Stimulated activated CD8-positive, alpha-beta memory T cell treated with anti-CD3 and anti-CD28 coated beads, Interleukin-15, amount 100 ng/mL, for 24 hours (primary cell): ENCODE measurements at places on chromosomes 5 and 9.

DNA sequence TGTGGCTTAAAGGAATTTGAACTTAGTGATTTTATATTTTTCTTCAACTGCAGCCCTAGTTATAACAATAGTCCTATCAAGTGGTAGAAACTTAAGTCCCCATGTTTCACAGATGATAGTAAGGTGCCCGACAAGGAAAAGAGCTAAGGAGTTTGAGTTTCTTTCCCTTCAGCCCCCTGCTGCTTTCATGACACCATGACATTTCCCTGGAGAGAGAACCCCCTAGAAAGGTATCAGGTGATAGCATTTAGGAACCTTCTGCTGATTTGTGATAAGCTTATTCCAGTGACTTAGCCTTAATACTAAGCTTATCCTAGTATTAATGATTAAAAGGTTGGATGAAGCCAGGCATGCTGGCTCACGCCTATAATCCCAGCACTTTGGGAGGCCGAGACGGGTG is 623.8 kb upstream of the TYRP1 start:
- no peak for DNase-seq

DNA sequence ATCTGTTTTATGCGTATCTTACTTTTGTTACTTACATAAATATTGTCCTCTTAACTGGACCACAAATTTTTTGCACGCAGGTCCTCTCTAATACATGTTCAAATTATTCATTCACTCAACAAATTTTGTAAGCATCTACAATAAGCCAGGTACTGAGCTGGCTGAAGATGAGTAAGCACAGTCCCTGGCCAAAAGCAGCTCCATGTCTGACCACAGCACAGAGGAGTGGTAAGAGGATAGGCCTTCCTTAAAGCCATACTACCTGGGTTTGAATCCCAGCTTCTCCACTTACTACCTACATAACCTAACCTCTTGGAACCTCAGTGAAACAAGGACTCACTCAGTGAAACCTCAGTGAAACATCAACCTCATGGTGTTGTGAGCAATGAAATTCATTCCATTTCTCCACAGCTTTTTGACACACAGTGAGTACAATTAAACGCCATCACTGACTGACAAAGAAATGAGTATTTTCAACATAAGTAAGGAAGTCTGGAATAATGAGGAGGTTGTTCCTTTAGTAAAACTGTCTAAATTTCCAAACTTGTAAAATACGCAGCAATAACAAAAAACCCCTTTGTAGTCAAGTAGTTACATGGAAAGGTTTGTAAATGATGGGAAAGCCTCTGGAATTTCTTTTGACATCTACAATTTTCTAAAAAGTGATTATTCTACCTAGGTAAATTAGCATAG is 15.0 kb downstream of the PTAR1 start:
- DNase-seq, result no peak

- no peak for DNase-seq
Measured at GRCh38 chr5:154850255-154851062, at the start of gene FAXDC2. Gene FAXDC2, minus strand, starts transcription at chr5:154850603. Its CDS starts 12,425 bp downstream, at chr5:154838178.

- DNase-seq, result no peak
Measured at GRCh38 chr5:81068635-81069034, 108.5 kb downstream of the RASGRF2 start.

- no peak for DNase-seq
Measured at GRCh38 chr5:34682926-34683623, 26.9 kb downstream of the RAI14 start.

GRCh38 chr9:117744369-117744768 is 40.2 kb downstream of the TLR4 start:
- no peak for DNase-seq

DNA sequence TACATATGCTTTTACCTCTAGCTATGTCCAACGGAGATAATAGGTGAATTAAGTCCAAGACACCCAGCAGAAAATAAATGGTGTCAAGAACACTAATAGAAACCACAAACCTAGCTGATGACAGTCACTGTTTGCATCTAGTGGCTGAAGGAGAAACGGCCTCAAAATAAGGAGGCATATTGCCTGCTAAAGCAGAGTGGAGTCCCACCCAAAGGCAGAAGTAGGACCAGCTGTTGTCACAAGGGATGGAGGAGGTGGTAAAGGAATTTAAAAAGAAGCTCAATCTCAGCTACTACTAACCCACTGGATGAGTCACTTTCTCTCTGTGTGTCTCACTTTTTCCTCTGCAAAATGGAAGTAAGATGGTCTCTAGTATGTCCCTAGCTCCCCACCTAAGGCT is 224.3 kb downstream of the GRIA1 start:
- DNase-seq, result no peak

GRCh38 chr9:32171339-32171738 is 213.1 kb upstream of the ACO1 start:
- DNase-seq, result no peak

GRCh38 chr5:92741906-92742305 is 839.1 kb downstream of the NR2F1-AS1 start:
- DNase-seq, result no peak

DNA sequence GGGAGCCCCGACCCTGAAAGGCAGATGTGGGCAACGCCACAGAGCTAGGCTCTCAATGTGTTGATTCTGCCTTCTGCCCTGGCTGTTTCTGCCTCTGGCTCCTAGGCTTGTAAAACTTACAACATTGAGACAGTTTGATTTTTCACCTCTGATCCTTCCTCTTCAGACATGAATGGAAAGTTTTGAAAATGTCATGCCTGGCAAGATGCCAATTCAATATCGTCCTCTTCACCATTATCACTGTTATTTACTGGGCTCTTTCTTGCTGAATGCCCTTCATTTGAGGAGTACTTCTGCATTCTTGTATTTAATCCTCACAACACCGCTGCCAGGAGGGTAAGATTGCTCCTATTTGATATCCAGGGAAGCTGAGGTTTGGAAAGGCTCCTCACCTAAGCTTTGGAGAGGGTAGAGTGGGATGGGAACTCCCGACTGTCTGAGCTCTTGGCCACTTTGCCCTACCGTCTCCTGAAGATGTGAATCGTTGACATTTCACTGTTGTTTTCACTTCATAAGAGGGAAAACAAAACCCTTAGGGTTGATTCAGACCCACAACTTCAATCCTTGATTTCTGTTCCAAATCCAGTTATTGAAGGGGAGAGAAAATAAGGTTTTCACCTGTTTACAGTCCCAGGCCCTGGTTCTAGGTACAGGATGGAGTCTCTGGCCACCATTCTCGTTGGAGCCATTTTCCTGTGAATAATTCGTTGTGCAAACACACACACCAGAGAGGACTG is 12.7 kb upstream of the FGF1 start:
- DNase-seq, result no peak
